ENCODE measurements at places on chromosomes 3 and 15. TPM values are rescaled to one million over a fixed set of nuclear protein-coding genes. Genes with fewer than 3 reads are reported as not detected.

GRCh38 chr3:170038434-170039110 is 777 bp downstream of the GPR160 start:
- DNase-seq: no peak

DNA sequence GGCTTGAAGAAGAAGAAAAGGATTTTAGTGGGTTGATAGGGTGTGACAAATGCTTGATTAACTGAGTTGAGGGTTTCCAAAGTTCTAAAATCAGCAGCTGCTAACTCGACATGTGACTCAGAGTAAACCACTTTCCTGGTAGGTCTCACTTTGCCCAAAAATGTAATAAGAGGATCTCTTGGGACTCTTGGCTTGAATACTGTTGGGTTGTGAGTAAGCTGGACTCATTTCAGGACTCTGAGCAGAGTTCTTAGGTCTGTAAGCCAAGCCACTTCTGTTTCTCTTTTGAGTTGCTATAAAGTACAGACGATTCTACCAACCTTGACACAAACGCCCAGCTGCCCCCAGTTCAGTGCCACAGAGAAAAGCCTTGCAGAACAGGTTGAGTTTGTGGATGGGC is 241.1 kb downstream of the ZNF621 start:
- no peak for DNase-seq

DNA sequence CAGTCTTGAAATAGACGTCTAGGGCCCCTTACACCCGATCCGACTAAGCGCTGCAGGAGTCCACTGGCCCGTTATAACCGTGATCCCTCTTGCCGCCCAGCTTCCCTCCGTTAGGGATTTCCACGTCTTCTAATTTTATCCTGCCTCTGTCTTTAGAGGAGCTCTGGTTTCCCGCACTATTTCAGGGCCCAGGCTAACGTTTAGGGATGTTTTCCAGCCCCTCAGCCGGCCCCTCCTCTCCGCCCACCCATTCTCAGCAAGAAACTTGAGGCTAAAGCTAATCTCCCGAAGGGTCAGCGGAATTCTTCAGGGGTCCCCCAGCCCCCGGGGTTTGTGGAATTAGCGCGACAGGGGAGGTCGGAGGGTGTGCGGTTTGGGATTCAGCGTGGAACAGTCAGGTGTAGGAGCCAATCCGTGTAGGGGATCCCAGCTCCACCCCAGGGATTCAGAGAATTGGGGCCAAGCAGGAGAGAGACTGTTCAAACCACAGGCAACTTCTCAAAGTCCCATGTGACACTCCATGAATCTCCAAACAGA is 1.6 kb downstream of the PTX3 start:
- DNase-seq: no peak

- no peak for DNase-seq
Measured at GRCh38 chr3:191531434-191531972, 70.5 kb downstream of the PYDC2 start.

DNA sequence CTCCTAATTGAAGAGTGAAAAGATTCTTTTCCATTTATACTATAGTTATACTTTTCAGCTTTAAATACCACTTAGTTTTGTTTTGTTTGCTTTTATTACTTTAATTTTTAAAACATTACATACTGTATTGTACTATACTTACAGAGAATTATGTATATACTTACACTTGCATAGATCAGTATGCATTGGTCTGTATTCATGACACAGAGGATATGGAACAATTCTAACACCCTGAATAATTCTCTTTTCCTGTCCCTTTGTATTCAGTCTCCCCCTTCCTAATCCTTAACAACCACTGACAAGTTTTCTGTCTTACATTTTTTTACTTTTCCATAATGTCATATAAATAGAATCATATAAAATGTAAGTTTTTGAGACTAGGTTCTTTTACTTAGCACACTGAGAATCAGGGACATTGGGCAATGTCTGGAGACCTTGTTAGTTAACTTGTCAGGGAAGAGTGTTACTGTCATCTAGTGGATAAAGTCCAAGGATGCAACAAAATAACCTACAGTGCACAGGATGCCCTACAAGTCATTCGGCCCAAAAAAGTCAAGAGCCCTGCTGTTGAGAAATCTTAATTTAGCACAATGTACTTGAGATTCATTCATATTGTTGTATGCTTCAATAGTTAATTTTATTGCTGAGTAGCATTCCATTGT is 95.7 kb upstream of the MCTP2 start:
- no peak for DNase-seq

DNA sequence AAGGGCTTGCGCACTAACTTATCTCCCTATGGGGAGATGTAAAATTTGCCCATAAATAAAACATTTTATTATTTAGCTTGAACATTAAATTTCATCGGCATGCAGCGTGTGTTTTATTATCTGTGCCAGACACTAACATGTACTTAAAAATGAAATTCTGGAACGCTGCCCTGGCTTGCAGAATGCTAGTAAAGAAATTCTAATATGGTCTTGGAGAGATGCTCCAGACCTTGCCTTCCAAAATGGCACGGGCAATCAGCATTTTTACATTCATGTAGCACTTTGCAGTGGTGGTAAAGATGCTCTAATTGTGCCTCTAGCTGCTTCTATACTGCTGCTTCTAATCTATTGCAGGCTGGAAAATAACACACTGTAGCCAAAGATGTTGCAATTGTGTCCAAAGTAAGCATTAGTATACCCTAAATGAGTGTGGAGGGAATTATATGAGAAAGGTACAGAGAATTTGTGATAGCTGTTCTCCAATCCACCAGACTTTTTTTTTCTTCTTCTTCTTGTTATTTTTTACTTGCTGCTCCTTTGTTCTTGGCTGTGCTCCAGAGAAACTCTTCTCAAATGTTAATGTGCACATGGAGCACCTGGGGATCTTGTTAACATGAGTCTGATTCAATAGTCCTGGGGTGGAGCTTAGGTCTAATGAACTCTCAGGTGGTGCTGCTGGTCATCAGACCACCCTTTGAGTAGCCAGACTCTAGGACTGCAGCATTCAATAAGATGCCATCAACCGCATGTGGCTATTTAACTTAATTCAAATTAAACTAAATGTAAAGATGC is 47.3 kb downstream of the CRABP1 start:
- DNase-seq: no peak

GRCh38 chr3:168443965-168444364 is 348.2 kb upstream of the GOLIM4 start:
- DNase-seq: no peak

- no peak for DNase-seq
Measured at GRCh38 chr15:46266661-46267060, 631.8 kb downstream of the SQOR start.

DNA sequence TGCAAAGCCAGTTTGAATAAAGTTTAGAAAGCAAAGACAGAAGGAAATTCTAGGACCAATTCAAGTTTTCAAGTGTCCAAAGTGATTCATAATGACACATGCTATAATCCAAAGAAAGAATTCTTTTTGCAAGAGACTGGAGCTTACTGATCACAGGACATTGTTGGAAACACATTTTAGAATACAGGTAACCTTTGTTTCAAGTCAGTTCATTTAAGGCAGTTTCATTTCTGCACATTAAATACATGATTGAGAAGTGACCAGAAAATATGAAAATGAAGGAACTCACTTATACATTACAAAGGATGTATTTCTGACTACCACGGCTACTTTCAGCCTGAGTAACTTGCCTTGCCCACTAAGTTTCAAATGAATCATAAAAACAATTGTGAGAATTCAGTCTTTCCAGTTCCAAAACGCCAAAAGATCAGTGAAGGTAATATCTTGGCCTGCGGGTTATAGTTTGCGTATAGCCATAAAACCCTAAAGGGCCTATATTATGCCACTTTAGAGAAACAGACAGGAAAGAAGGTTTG is 48.7 kb downstream of the PRICKLE2 start:
- DNase-seq: no peak

- DNase-seq: no peak
Measured at GRCh38 chr3:117919621-117920020, 1115.0 kb downstream of the IGSF11 start.

- no peak for DNase-seq
Measured at GRCh38 chr15:92068121-92068520, 214.6 kb downstream of the SLCO3A1 start.

DNA sequence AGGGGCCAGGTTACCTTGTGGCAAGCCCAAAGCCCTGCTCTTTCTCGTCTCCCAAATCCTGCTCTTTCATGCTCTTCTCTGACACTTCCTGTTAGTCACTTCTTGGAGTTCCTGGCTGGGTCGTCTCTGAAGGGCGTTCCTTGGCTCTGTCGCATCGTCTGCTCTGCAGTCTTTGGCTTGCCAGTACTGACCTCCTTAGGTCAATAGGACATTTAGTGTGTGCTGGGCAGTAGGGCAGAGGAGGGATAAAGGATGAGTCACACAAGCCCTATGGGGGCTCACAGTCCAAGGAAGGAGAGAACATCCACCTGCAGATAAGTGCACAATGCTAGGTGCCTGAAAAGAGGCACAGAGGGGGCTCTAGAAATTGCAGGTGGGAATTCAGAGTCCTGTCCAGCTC is 87.5 kb downstream of the FAM43A start:
- no peak for DNase-seq

DNA sequence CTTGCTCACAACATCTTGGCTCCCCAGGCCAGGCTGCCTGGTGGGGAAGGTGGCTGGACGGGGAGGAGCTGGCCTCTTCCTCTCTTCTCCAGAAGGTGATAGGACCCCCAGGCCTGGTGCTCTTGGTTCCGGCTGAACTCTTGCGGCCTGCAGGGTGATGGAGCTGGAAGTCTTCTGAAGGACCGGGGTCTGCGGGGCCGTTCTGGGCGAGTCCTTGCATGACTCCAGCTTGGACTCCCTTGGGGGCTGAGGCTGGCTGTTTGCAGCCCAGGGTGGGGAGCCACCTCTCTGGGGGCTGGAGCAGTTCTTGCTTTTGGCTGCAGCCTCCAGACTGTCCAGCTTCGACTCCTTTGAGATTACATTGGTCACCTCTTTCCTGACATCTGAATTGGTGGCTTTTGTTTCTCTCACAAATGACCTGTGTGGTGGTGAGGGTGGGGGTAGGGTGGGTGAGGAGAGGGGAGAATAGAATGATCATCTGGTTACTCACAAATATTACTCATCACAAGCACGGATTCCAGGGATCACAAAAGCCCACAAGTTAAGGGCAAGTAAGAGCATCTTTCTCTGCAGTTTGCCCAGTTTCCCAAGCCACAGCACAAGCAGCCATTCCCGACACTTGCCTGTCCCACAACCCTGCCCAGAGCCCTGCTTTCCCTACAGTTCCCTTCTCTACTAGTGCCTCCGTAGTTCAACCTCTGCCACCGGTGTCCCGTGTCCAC is 149.1 kb upstream of the HACD2 start:
- DNase-seq: no peak

DNA sequence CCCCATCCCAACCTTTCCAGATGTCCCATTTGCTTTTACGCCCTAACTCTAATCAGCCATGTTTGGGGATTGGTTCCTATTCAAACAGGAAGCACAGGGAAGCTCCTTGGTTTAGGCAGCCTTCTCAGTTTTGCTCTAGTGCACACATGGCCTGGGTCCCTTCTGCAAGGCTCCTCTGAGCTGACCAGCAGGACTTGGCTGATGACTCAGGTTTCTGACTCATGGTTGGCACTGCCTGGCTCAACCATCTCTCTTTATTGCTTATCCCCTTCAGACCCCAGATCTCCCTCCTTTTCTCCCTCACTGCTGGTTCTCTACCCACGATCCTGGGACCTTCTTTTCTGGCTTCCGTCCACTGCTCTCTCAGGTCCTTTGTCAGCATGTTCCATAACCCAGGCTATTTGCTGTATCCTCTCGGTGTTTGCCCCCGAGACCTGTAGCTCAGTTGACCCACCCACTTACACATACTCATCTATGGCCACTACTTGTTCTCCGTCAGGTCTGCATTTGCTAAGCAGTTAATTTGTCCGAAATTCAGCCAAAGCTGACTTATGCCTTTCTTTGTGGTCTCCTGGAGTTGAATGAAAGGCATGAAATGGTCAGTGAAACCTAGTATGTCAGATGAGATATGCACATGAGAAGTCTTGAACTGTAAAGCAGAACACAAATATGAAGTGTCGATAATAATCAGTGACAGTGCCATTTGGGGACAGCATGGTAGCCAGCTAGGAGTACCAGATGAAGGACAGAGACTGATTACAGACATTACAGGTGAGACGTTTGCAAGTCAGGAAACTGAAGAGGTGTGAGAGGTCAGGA is 323.5 kb upstream of the ROPN1 start:
- no peak for DNase-seq

DNA sequence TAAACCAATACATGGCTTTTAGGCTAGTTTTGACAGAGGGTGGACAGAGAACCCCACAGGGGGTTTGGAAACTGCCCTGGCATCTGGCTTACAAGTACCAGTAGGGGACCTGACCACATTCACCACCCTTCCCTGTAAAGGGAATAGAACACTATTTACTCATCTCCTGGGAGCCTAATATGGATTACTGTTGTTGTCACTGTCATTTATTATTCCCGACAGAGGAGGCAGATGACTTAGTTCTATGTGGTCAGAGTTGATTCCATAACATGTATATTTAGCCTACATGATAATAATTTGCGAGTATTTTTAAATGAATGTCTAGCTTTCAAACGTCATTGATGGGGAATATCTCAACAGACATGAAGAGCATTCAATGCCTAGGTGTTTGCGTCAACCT is 15.9 kb downstream of the ZBTB38 start:
- no peak for DNase-seq

DNA sequence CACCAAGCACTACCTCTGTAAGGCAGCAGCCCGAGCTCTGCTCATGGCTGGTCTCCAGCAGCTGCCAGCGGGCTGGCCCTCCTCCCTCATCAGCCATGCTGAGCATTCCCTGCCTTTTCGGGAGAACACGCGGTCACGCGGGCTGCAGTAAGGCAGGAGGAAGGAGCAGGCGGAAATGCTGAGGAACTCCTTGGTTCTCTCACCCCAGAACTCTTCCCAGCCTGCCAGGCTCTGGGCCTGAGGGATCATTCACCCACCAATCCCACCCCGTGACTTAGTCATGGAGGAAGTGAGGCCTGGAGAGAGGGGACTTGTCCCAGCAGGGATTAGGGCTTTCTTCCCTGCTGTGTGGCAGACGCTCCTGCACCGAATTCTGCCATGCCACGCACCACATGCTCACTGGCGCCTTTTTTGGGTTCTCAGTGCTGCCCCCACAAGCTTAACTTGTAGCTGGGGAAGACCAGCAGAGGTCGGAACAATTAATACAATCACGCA is 42.9 kb upstream of the RPL32 start:
- DNase-seq: no peak

DNA sequence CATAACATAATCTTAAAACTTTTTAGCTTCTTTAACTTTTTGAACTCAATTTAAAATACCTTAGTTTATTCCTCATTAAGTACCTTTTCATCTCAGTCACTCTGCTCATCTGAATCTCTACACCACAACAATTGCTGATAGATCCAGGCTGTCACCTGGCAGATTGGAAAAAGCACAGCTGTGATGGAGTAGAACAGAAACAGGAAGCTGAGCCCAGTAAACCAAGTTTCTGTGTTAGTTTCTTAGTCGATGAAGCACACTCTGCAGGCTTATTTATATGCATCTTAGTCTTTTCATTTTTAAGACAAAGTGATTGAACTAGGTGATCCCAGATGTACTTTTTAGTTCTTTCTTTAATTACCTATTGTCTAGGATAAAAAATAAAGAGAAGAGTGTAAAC is 1398.0 kb upstream of the ALCAM start:
- no peak for DNase-seq

GRCh38 chr3:72768936-72769335 is 79.3 kb downstream of the SHQ1 start:
- no peak for DNase-seq

- DNase-seq: no peak
Measured at GRCh38 chr3:183401678-183402077, 26.7 kb downstream of the MCF2L2 start.

RASGRP1 gene
- 0.74 TPM for total RNA-seq

KIF7 gene
- 9.4 TPM for total RNA-seq

TNFAIP8L3 gene
- 9.7 TPM for total RNA-seq

TMEM212 gene
- not detected for total RNA-seq

PRSS50 gene
- 0.26 TPM for total RNA-seq

STRIT1 gene
- 1.4 TPM for total RNA-seq

SAMMSON gene
- 0.21 TPM for total RNA-seq

CILP gene
- 49.3 TPM for total RNA-seq
